ENCODE measurements at places on chromosomes 5 and 9.
A peak's percentile ranks its signal among the peaks of the same experiment; 100 is the strongest.

DNA sequence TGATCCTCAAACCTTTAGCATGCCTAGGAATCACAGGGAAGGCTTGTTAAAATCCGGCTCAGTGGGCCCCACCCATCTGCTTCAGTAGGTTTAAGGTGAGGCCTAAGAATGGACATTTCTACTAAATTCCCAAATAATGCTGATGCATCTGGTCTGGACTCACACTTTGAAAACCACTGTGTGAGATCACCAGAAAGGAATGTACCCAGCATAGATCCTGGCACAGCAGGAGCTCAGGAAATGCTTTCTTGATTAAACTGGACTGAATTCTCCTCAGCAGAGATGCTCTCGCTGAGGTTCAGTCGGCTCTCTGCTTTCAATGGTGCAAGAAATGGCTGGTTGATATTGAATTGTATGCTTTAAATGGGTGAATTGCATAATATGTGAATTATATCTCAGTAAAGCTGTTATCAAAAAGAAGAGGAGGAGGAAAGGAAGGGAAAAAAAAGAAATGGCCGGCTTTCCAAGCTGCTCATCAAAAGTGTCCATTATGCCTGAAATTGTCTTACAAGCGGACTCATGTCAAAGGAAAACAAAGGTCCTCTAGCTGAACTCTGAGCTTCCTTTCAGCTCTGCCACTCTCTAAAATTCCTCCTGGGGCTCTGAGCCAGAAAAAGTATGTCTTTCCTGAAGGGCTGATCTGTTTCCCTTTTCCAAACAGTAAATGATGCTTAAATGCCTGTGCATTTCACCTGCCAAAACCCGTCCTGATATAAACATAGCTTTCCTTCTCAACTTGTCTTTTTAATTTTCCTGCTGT lies 77.6 kb upstream of the SAP30L start:
- DNase-seq: no peak

DNA sequence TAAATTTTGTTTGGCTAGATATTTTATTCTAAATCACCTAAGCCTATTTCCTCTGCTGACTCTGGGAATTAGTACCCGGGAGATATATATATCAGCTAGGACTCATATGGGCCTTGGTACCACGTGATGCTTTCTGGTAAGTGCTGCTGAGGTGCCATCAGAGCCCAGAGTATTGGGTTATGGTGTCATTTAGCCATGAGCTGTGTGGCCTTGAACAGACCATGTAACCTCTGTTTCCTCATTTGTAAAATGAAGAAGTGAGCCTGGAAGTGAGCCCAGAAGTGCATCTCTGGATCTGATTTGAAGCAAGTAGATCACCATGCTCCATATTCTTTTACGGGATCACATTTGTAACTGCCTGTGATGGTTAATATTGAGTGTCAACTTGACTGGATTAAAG lies 126.1 kb downstream of the GPBP1 start:
- DNase-seq: no peak

- peak; percentile 38 for DNase-seq
These were observed 4.6 kb upstream of the DNAJC18 start for GRCh38 chr5:139443831-139444453.

DNA sequence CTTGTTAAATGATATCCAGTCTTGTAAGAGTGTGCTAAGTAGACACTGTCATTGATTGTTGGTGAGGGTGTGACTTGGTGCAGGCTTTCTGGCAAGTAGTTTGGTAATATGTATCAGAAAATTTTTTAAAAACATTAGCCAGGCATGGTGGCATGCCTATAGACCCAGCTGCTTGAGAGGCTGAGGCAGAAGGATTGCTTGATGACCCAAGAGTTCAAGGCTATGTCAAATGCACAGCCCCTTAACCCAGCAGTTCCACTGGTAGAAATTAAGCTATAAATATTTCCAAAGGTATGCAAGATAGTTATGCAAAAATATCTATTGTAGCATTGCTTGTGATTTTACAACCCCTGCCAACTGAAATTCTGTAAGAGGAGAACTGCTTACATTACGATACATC lies 24.2 kb downstream of the ZBTB43 start:
- no peak for DNase-seq

DNA sequence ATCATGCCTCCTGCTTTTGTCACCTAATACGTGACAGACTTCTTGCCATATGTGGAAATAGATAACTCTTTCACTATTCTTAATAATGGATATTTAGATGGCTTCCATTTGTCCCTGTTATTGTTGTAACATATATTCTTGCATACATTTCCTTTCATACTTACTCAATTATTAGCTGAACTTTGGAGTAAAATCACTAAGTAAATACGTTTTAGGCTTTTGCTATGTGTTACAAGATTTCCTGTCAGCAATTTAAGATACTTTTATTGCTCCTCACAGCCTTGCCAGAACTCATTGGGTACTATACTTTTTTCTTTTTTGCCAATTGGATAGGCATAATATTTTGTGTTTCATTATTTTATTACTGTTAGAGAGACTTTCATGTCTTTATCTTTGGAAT lies 26.9 kb downstream of the CCNH start:
- no peak for DNase-seq

DNA sequence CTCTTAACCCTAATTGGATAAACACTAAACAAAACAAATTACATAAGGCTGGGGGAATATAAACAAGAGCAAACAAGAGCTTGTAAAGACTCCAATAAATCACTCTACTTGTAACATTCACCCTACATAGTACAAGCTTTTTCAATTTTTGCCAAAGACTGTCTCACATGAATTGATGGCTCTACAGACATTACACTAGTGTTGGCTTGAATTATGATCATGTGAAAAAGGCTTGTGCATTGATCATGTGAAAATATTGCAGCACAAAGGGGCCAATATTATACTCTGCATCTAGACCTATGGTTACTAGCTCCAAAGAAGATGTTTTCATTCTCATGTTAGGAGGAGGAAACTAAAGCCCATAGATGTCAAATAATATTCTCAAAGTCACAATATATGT lies 212.6 kb downstream of the MCTP1 start:
- DNase-seq: no peak

- DNase-seq: peak; percentile 49
These were observed 2.1 kb upstream of the TTLL11 start for GRCh38 chr9:122095010-122095767.

- DNase-seq: no peak
These were observed 108.5 kb downstream of the UBAP2 start for GRCh38 chr9:33939924-33940874.

- DNase-seq: no peak
These were observed 46.0 kb downstream of the RAPGEF1 start for GRCh38 chr9:131693651-131694597.

- no peak for DNase-seq
These were observed 1.1 kb downstream of the MAML1 start for GRCh38 chr5:179733772-179734126.

DNA sequence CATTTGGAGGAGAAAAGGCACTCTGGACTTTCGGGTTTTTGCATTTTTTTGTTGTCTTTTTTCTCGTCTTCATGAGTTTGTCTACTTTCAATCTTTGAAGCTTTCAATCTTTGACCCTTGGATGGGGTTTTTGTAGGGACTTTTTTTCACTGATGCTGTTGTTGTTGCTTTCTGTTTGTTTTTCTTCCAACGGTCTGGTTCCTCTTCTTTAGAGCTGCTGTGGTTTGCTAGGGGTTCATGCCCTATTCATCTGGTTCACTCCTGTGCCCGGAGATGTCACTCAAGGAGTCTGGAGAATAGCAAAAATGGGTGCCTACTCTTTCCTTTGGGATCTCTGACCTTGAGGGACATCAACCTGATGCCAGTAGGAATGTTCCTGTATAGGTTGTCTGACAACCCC lies 378.6 kb upstream of the TYRP1 start:
- DNase-seq: no peak

DNA sequence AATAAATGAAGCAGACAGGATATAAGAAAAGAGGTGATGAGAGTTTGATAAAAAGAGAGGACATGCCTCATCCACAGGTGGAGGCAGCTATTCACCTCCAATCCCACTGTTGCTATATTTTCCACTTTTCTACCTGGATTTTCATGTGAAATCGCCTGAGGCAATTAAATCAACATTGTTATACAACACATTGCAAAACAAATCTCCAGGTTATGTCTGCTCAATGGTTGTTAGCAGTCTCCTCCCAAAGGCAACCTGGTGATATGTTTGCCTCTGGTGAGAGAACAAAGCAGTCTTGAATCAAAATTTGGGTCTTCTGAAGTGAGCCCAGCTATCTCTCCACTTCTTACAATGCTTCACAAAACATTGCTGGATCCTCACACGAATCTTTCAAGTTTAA lies 30.0 kb downstream of the NREP start:
- DNase-seq: no peak
